ENCODE measurements at places on chromosomes 16 and 17. TPM values are rescaled to one million over a fixed set of nuclear protein-coding genes. Genes with fewer than 3 reads are reported as not detected.

APOBR gene
- total RNA-seq: 1.3 TPM

DNA sequence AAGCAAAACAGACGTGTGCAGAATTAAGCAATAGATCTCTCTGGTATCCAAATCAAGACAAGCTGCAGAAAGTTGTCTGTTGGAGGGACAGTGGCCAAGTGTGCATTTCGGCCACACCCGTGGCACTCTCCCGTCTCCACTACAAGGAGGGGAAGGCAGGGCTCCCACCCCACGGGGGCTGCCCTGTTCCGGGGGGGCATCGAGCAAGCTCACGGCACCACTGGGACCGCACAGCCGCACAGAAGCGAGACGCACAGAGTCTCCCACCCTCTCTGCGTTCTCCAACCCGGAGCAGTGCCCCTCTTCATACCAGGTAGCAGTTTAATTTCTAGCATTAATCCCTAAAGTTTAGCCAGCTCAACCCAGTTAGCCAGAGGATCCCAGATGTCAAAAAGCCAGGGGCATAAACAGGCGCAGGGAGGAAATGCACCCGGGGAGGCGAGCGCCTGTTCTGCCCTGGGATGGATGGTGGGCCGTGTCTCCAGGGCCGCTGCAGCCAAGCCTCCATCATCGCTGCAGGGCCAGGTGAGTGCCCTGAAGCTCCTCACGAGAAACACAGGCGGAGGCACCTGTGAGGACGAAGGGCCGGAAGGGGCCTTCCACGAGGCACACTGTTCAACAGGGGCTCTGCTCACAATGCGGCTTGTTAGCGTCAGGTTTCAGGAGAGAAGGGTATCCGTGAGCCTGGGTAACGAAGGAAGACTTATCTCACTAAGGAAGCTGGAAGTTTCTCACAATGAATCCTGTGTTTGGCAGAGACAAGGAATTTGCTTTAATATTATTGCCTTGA, 42.1 kb upstream of the METRNL start:
- no peak for DNase-seq
- H3K4me3 ChIP-seq: no peak overlapping the region
- no peaks in the 10 kb centered on the region for H3K4me1 ChIP-seq
- no peaks in the 10 kb centered on the region for H3K27me3 ChIP-seq

GRCh38 chr16:10098991-10099390, 83.2 kb downstream of the GRIN2A start:
- H3K36me3 ChIP-seq: no peaks in the 10 kb centered on the region
- H3K27me3 ChIP-seq: no peaks in the 10 kb centered on the region
- DNase-seq: no peak

GRCh38 chr17:62070900-62071299, 5.8 kb upstream of the MED13 start:
- no peak for DNase-seq
- peaks cover 3% of the 10 kb centered on the region for H3K4me1 ChIP-seq
- H3K36me3 ChIP-seq: no peaks in the 10 kb centered on the region
- H3K27ac ChIP-seq: no peak overlapping the region
- H3K4me3 ChIP-seq: no peak overlapping the region

GRCh38 chr17:927611-928461, 51.7 kb downstream of the NXN start:
- DNase-seq: no peak
- H3K27ac ChIP-seq: peak overlapping the region; percentile 76
- H3K4me3 ChIP-seq: no peak overlapping the region
- peaks cover 9% of the 10 kb centered on the region for H3K4me1 ChIP-seq
- no peaks in the 10 kb centered on the region for H3K36me3 ChIP-seq
- H3K27me3 ChIP-seq: no peaks in the 10 kb centered on the region

MYH11 gene
- total RNA-seq: 1.1 TPM

NSF gene
- total RNA-seq: 15.3 TPM

- no peaks in the 10 kb centered on the region for H3K27me3 ChIP-seq
- DNase-seq: no peak
- H3K27ac ChIP-seq: no peak overlapping the region
- H3K4me3 ChIP-seq: no peak overlapping the region
- H3K4me1 ChIP-seq: no peaks in the 10 kb centered on the region
Measured at GRCh38 chr17:63488851-63489250, 12.0 kb downstream of the ACE start.

GRCh38 chr16:55510185-55510805, 1.4 kb downstream of the LPCAT2 start:
- DNase-seq: peak; percentile 11
- no peaks in the 10 kb centered on the region for H3K36me3 ChIP-seq
- H3K4me3 ChIP-seq: no peak overlapping the region
- H3K27ac ChIP-seq: no peak overlapping the region

SLC5A11 gene
- total RNA-seq: 0.09 TPM

- no peak overlapping the region for H3K27ac ChIP-seq
- peak overlapping the region; percentile 42 for H3K4me3 ChIP-seq
- peaks cover 15% of the 10 kb centered on the region for H3K4me1 ChIP-seq
- no peak for DNase-seq
- peaks cover 27% of the 10 kb centered on the region for H3K27me3 ChIP-seq
Measured at GRCh38 chr17:75077496-75078283, 10.1 kb upstream of the SLC16A5 start.

GRCh38 chr17:53912117-53912516, 89.4 kb downstream of the KIF2B start:
- H3K27me3 ChIP-seq: no peaks in the 10 kb centered on the region
- DNase-seq: no peak
- H3K4me1 ChIP-seq: no peaks in the 10 kb centered on the region
- no peaks in the 10 kb centered on the region for H3K36me3 ChIP-seq

- no peaks in the 10 kb centered on the region for H3K36me3 ChIP-seq
- no peaks in the 10 kb centered on the region for H3K27me3 ChIP-seq
- DNase-seq: no peak
- H3K4me3 ChIP-seq: no peak overlapping the region
- H3K4me1 ChIP-seq: no peaks in the 10 kb centered on the region
Measured at GRCh38 chr16:76293980-76294379, 16.8 kb downstream of the CNTNAP4 start.

SCN4A gene
- total RNA-seq: 0.19 TPM

DNA sequence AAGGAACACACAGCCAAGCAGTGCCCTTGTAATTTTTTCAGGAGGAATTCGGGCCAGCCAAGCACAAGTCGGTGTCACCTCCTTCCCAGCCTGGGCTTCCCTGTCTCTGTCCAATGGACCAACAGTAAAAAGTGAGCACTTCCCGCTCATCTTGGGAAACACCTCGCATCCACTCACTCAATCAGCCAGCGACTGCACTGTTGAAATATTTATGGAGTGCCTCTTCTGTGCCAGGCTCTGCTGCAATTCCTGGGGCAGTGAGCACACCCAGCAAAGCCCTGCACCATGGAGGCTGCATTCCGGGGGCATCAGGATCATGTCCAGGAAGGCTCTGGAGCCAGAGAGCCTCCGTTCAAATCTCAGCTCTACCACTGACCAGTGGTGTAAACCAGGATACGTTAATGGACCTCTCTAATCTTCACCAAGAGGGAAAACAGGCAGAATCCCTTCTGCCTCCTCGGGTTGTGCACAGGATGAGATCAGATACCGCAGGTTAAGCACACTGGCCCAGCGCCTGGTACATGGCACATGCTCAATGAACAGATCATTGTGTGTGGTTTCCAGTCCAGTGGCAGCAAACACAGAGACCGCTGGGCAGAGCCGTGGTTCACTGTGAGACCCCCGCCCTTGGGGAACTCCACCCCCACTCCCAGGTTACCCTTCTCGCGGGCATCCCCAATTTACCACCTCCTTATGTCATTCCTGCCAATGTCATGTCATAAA, 194.3 kb downstream of the ZNF423 start:
- H3K4me3 ChIP-seq: no peak overlapping the region
- no peaks in the 10 kb centered on the region for H3K4me1 ChIP-seq

TMEM114 gene
- total RNA-seq: 0.14 TPM

GRCh38 chr17:69427486-69428197, 13.1 kb downstream of the MAP2K6 start:
- DNase-seq: no peak
- H3K4me3 ChIP-seq: no peak overlapping the region
- H3K36me3 ChIP-seq: no peaks in the 10 kb centered on the region
- H3K27me3 ChIP-seq: no peaks in the 10 kb centered on the region
- no peak overlapping the region for H3K27ac ChIP-seq

DNA sequence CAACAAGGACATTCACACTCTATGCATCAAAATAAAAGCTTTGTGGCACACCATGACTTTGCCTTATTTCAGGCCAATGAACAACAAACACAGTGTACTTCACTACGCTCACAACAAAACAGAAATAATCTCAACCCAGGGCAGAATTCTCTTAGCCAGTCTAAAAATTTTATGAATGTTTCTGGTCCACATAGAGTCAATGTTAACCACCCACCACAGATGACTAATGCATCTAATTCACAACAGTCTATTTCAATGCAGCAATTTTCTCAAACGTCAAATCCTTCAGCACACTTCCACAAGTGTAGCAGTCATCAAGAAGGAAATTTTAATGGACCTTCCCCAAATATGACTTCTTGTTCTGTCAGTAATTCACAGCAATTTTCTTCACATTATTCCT, 101.7 kb downstream of the CHD9 start:
- H3K36me3 ChIP-seq: peaks cover 13% of the 10 kb centered on the region
- no peaks in the 10 kb centered on the region for H3K27me3 ChIP-seq
- DNase-seq: no peak
- no peak overlapping the region for H3K4me3 ChIP-seq
- no peak overlapping the region for H3K27ac ChIP-seq
- H3K4me1 ChIP-seq: no peaks in the 10 kb centered on the region

KCNJ18 gene
- total RNA-seq: not detected

RPA1 gene
- total RNA-seq: 33.9 TPM

DNA sequence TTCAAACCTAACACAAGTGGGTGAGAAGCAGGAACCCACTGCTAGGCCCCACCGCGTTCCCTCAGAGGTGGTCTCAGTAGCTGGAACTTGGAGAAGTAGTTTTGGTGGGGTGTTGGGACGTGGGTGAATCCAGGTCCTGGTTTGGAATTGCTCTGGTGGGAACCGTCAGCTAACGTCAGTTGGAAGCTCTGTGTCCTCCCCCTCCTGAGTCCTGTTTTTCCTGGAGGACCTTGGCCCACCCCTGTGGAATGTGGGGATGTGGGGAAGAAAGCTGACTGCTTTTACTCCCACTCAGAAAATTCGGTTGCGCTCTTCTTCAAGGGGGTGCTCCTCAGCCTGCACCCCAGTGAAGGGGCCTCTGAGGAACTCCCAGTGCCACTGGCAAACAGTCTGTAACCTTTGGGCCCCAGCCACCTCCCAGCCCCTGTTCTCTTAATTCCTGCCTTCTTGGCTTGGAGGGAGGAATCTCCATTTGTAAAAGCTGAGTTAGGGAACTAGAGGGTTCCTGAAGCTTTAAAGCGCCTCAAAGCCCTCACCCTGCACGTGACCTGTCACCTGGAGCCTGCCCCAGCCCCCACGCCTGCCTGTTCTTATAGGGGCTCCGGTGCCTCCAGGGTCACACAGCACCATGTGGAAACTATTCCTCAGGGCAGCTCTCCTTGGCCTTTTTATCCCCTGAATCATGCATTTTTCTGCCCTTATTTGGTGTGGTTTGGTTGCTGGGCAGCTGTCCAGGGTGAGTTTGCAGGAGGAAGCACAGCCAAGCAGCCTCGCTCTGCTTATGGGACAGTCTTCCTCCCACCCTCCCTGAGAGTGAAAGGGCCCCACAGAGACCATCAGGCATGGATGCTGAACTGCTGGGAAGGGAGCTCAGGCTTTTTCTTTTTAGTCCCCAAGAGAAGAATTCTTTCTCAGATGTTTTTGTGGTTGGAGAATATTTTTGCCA, 16.2 kb upstream of the NAGLU start:
- H3K36me3 ChIP-seq: peaks cover 42% of the 10 kb centered on the region
- no peaks in the 10 kb centered on the region for H3K4me1 ChIP-seq
- H3K27ac ChIP-seq: peak overlapping the region; percentile 83
- no peaks in the 10 kb centered on the region for H3K27me3 ChIP-seq
- no peak overlapping the region for H3K4me3 ChIP-seq

GRCh38 chr16:26493751-26494150, 573.0 kb upstream of the C16orf82 start:
- DNase-seq: no peak
- no peak overlapping the region for H3K4me3 ChIP-seq
- H3K4me1 ChIP-seq: no peaks in the 10 kb centered on the region
- no peaks in the 10 kb centered on the region for H3K27me3 ChIP-seq
- no peak overlapping the region for H3K27ac ChIP-seq
- no peaks in the 10 kb centered on the region for H3K36me3 ChIP-seq

GRCh38 chr16:59146140-59146539, 412.0 kb upstream of the GOT2 start:
- H3K36me3 ChIP-seq: no peaks in the 10 kb centered on the region
- no peak for DNase-seq
- H3K4me3 ChIP-seq: no peak overlapping the region
- H3K4me1 ChIP-seq: no peaks in the 10 kb centered on the region
